ENCODE measurements at places on chromosomes 11 and 22.

DNA sequence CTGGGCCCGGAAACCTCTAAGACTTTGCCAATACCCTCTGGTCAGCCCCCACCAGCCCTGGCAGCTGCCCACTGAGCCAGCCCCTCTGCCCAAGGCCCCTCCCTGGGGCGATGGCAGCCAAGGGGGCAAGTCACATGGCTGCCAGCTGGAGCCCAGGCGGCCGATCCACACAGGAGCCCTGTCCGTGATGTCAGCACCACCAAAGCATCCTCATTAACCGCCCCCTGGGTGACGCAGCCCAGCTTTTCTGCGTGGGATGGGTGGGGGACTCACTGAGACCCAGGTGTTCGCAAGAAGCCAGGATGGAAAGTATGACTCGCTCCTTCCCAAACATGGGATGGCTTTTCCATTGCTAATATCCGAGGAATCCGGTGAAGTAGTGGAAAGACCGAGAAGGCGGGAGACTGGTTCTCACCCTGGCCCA, 46.6 kb upstream of the WNT7B start:
- DNase-seq, result peak; percentile 77

DNA sequence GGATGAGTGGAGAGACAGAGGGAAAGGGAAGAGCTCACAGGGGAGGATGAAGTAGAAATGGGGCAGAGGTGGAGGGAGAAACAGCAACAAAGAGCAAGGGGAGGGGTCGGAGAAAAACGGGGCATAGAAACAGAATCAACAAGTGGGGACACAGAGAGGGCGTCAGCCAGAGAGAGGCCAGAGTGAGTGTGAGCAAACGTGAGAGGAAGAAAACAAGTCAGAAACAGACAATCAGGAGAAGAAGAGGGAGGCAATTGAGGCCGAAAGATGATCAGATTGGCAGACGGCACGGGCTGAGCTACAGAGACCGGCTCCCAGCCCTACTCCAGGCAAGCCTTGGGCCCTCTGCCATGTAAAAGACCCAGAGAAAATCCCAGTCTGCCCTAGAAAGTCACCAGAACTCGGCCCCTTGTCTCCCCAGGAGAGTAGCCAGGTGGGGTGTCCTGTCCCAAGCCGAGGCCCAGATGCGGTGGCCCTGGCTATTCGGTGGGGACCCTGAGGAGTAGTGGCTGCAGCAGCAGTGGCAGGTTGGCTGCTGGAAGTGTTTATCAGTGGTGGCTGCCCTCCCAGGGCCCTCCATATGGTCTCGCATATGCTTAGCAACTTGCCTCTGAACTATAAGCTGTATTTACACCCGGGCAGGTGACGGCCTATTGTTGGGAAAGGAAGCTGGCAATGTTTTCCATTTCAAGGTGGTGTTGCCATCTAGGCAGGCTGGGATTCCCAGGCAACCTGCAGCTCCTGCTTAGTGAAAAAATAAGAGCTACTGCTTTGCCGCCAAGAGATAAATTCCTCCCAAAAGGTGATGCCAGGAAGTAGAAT, 14.8 kb upstream of the TSPAN18 start:
- DNase-seq, result no peak

DNA sequence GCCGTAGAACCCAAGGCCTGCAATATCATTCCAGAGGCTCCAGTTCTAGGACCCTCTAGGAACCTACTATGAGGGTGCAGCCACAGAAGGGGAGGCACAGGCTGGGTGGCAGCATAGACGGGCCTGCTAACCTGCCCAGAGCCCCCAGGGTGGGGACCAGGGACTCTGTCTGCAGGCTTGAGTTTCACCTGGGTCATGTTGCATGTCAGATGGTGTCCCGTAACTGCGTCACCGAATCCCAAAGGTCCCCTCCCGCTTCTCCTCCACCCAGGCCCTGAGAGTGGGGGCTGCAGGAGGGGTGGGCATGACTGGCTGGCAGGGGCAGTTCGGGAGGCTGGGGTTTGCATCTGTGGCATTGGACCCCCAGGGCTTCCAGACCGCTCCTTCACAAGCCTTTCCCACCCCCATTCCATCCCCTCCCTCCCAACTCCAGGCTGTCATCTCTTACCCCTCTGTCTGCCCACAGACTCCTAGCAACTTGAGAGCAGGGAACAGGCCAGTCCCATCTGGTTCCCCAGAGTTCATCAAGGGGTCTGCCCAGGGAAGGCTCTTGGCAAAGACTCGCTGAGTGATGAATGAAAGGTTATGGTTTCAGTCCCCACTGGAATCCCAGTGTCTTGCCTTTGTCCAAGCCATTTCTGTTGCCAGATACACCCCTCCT, 16.3 kb downstream of the MYO7A start:
- DNase-seq, result no peak

DNA sequence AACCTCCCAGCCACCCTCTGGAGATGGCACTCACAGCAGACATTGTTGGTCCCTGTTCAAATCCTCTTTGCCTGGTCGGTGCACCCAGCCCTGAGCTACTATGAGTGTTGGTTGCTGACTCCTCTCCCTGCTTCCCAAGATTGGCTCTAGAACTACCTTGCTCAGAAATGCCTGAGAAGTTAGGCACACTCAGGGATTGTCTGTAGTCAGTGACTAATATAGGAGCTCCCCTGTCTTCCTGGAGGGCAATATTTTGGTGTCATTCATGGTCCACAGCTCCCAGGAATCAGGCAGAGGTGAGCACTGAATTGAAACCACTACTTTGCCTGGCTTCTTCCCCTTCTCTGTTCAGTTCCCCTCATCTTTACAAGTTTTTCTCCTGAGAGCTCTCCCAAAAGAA, 325.9 kb downstream of the MIAT start:
- DNase-seq, result no peak

DNA sequence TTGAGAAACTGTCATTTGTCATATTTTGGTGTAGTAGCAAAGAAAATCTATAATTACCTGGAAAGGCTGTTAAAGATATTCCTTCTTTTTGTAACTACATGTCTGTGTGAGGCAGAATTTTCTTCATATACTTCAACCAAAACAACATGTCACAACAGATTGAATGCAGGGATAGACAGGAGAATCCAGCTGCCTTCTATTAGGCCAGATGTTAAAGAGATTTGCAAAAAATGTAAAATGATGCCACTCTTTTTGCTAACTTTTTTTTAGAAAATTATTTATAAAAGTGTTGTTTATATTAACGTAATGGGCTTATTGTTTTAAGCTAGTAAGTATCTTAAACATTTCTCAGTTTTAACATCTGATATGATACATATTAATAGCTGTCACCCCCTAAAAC, 12.7 kb downstream of the DGKZ start:
- no peak for DNase-seq

DNA sequence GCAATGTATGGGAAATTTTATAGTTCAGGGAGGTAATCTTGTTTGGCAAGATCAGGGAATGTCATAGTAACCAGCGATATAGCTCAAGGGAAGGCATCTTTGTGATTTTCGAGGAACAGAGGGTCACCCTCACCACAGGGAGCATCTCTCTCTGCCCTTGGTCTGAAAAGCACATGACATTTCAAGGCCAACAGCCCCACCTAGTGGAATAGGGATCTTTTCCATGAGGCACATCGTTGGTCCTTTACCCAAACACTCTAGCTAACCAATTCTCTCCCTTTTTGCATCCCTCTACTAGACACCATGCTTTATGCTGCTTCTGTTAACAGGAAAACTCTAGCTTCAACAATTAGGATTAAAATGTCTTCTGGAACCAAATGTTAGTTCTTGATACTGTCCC, 179.0 kb downstream of the GRM5 start:
- no peak for DNase-seq

DNA sequence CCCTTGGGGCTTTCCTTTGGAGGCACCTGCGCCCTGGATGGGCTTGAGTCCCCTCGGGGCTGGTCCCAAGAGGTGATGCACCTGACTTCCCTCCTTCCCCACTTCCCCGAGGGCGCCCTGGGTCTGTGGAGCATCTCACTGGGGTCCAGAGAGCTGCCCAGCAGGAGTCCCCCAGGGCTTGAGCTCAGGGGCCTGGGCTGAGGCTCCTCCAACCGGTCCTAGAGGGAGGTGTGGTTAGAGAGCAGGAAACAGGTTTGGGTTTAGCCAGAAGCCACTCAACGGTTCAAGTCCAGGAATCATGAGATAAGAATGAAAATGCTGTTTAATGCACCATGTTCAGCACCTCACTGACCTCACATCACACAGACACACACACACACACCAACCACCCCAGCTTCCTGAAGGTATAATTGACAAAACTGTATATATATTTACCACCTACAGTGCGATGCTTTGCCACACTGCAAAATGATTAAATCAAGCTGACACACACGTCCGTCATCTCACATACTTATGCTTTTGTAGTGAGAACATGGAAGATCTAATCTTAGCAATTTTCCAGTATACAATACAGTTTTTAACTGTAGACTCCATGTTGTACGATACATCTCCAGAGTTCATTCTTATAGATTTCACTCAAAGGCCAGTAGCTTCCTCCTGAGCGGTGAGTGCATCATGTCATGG, 628 bp upstream of the IGLL1 start:
- DNase-seq, result no peak

DNA sequence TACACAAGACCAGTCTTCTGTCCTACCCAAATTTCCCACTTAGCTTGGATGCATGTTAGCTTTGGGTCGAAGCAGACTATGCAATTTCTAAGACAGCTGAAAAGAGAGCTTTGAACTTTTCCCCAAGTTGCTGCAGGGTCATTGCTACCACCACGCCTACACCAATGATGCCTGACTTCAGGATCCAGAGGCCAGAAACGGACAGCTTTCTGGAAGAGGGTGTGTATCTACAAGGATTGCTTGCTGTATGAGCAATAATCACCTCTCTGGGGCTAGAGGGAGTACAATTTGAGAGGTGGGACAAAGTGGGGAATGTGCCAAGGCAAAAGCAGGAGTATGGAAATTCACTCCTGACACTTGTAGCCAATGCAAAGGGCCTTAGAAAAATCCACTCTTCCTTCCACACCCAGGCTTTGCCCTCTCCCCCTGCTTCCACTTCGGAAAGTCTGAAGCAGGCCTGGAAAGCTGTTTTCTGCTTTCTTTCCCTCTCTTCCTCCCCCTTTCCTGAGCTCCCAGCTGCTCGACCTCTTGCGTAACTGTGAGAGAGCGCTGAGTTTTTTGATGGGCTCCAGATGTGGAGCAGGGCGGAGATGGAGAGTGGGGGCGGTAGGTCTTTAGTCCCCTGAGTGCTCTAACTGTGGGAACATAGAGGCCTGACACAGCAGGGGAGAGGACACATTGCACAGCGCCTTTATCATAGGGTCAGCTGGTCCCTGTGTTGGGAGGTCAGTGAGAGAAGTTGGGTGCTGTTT, 2.1 kb upstream of the PHLDB1 start:
- DNase-seq, result peak; percentile 84

DNA sequence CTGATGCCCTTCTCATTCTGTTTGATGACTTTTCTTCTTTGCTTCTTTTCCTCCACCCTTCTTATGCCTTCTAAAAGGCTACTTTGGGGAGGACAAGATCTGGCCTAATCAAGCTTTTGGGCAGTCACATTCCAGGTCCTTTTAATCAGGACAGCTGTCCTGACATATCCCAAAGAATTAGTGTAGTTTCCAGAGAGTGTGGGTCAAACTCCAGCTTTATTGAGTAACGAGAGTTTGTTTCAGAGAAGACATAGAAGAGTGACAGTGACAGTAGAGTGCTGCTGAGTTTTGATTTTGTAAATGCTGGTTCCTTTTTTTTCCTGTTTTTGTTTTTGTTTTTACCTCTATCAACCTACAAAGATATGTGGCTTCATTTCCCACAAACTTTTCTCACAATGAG, 158.4 kb upstream of the SESN3 start:
- DNase-seq, result no peak

- no peak for DNase-seq
Observed at GRCh38 chr11:13997881-13998280, 35.4 kb downstream of the SPON1 start.

- DNase-seq, result no peak
Observed at GRCh38 chr11:63905179-63905578, 11.8 kb downstream of the RCOR2 start.

DNA sequence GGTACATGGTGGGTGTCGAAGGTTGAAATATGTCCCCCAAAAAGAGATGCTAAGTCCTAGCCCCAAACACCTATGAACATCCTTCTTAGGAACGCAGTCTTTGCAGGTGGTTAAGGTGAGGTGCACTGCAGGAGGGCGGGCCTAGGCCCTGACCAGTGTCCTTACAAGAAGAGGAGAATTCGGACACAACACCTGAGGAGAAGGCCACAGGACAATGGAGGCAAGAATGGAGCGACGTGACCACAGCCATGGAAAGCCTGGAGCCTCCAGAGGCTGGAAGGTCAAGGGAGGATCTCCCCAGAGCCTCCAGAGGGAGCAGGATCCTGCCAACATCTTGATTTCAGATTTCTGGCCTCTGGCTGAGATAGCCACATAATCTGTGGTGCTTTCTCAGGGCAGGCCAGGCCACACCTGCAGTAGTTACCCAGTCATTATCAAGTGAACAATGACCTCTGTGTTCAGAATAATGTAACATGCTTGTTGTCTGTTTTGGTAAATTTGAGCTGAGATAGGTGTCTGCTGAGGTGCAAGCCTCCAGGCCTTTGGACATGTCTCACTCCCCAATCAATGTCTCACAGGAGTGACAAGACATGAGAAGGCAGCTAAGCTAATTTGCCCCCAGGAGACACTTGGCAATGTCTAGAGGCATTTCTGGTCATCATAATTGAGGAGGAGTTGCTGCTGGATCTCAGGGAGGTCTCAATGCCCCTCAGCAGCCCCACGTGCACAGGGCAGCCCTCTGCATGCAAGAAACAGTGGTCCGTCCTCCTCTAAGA, 498.9 kb downstream of the BRD1 start:
- no peak for DNase-seq

GRCh38 chr11:27281740-27282590, 81.0 kb downstream of the CCDC34 start:
- DNase-seq, result peak; percentile 78

- no peak for DNase-seq
Observed at GRCh38 chr22:50090412-50090714, 557 bp downstream of the MOV10L1 start.

DNA sequence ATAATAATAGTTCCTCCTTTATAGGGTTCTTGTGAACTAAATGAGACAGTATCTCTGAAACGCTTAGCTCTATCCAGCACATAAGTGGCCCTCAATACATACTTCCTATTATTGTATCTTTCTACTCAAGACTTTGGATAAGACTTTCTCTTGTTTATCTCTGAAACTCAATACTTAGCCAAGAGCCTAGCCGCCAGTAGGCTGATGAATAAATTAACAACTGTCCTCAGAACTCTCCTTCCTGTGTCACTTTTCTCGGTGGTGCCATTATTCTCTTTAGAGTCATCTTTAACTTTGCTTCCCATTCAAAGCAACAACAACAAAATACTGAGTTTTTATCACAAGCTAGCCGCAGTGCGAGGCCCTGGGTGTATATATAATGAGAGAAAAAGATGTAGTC, 86.9 kb downstream of the FAM83F start:
- no peak for DNase-seq

GRCh38 chr11:88533001-88533400, 195.5 kb upstream of the CTSC start:
- no peak for DNase-seq

GRCh38 chr22:27314276-27314807, 487.2 kb downstream of the MN1 start:
- DNase-seq, result no peak

All from AG09309 (cell line).